Tibial nerve (tissue), 4 donors: ENCODE measurements at places on chromosomes 11 and 22.
A peak's percentile ranks its signal among the peaks of the same experiment; 100 is the strongest.

- H3K27ac ChIP-seq = no peak overlapping the region
- H3K36me3 ChIP-seq = no peaks in the 10 kb centered on the region
- peaks cover 16% of the 10 kb centered on the region for H3K4me1 ChIP-seq
- DNase-seq = no peak
- no peaks in the 10 kb centered on the region for H3K27me3 ChIP-seq
Measured at GRCh38 chr22:38236786-38237185, 35.0 kb downstream of the MAFF start.

- H3K36me3 ChIP-seq = no peaks in the 10 kb centered on the region
- no peaks in the 10 kb centered on the region for H3K4me1 ChIP-seq
- H3K4me3 ChIP-seq = no peak overlapping the region
- DNase-seq = no peak
- no peaks in the 10 kb centered on the region for H3K27me3 ChIP-seq
Measured at GRCh38 chr11:27926981-27927481, 180.9 kb downstream of the KIF18A start.

DNA sequence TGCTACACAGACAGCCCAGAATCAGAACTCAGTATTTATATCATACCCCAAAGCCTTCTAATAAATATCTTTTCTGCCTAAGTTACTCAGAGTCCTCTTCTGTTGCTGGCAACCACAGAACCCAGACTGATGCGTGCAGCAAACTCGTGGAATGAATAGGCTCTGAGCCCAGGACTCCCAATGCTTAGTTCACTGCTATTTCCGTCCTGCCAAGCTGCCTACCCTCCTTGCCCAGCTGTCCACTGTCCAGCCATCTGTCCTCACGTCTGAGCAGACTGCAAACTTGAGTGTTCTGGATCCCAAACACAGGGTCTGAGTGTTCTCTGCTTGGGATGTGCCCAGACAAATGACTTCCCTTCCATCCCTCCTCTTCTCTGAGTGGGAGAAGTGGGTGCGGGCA lies 19.4 kb downstream of the PTPN5 start:
- no peaks in the 10 kb centered on the region for H3K36me3 ChIP-seq
- no peak overlapping the region for H3K4me3 ChIP-seq
- no peaks in the 10 kb centered on the region for H3K27me3 ChIP-seq
- DNase-seq = no peak

DNA sequence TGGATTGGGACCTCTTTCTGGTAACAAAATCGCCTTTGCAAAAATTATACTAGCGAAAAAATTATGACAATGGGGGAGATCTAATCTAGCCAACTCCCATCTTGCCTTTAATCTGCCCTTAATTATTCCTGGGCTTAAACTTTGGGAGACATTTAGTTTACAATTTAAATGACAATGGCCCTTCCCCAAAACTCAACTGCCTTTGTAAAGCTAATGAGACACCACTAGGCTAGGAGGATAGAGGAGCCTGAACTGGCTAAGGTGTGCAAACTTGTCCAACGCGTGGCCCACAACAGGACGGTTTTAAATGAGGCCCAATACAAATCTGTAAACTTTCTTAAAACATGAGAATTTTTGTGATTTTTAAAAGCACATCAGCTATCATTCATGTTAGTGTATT lies 67.3 kb downstream of the RSF1 start:
- H3K36me3 ChIP-seq = no peaks in the 10 kb centered on the region
- H3K4me3 ChIP-seq = no peak overlapping the region
- no peaks in the 10 kb centered on the region for H3K4me1 ChIP-seq
- no peak for DNase-seq

GRCh38 chr22:36334821-36335603 lies 52.8 kb downstream of the MYH9 start:
- no peak for DNase-seq
- no peak overlapping the region for H3K4me3 ChIP-seq
- H3K4me1 ChIP-seq = no peaks in the 10 kb centered on the region
- H3K36me3 ChIP-seq = no peaks in the 10 kb centered on the region
- H3K27me3 ChIP-seq = no peaks in the 10 kb centered on the region
- H3K27ac ChIP-seq = no peak overlapping the region

DNA sequence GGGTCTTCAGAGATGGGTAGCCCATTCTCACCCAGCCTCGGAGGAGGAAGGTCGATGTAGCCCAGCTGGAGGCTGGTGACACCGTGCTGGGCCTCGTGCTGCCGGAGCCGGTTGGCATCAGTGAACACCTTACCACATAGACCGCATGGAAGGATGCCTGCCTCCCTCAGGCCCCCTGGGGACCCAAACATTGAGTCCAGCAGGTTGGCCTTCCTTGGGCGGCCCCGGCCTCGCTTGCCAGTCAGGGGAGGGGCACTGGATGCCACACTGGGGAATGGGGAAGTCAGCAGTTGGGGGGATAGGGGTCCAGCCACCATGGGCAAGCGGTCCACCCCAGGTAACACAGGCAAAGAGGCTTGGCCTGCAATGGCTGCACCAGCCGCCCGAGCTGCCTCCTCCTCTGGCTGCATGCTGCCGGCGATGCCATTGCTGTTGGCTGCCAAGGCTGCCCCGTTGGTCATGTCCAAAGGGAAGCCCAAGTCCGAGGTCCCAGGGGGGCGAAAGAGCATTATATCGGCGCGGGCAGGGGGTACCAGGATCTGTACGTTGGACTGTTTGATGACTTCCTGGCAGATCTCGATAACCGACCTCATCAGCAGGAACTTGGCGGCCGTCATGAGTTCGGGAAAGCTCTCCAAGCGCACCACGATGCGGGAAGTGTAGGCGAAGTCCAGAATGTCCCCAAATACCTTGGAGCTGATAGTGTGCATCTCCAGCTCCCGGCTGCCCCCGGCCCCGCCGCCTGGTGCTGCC lies 1.4 kb downstream of the PATZ1 start:
- DNase-seq = peak; percentile 49
- H3K27me3 ChIP-seq = no peaks in the 10 kb centered on the region
- H3K27ac ChIP-seq = peak overlapping the region; percentile 86
- H3K36me3 ChIP-seq = peaks cover 31% of the 10 kb centered on the region
- H3K4me1 ChIP-seq = peaks cover 48% of the 10 kb centered on the region

GRCh38 chr22:22974795-22975580 lies 87.4 kb downstream of the IGLL5 start:
- no peak overlapping the region for H3K4me3 ChIP-seq
- no peaks in the 10 kb centered on the region for H3K27me3 ChIP-seq
- H3K4me1 ChIP-seq = no peaks in the 10 kb centered on the region
- no peak overlapping the region for H3K27ac ChIP-seq
- H3K36me3 ChIP-seq = no peaks in the 10 kb centered on the region

GRCh38 chr11:116870054-116870453 lies 32.6 kb upstream of the APOA1 start:
- no peaks in the 10 kb centered on the region for H3K4me1 ChIP-seq
- peaks cover 100% of the 10 kb centered on the region for H3K36me3 ChIP-seq
- no peak for DNase-seq
- H3K27me3 ChIP-seq = no peaks in the 10 kb centered on the region
- H3K27ac ChIP-seq = no peak overlapping the region
- no peak overlapping the region for H3K4me3 ChIP-seq

DNA sequence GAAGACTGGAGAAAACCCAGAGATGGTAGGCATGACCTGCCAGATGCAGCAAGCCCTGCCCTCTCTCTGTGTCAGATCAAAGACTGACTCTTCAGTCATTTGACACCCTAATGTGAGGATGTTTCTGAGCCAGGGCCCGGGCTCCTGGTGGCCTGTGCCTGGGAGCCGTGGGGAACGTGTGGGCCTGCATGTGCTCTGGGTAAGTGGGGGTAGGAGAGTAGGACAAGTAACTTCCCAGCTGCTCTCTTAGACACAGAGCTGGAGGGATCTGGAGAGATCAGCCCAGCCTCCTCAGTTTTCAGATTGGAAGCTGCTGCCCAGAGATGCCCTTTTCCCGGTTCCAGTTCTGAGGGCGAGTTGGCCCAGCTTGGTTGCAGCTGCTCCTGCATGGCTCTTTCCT lies 110.8 kb downstream of the TEAD1 start:
- no peaks in the 10 kb centered on the region for H3K4me1 ChIP-seq
- no peak overlapping the region for H3K27ac ChIP-seq
- H3K4me3 ChIP-seq = no peak overlapping the region
- H3K27me3 ChIP-seq = no peaks in the 10 kb centered on the region
- no peak for DNase-seq
- no peaks in the 10 kb centered on the region for H3K36me3 ChIP-seq

DNA sequence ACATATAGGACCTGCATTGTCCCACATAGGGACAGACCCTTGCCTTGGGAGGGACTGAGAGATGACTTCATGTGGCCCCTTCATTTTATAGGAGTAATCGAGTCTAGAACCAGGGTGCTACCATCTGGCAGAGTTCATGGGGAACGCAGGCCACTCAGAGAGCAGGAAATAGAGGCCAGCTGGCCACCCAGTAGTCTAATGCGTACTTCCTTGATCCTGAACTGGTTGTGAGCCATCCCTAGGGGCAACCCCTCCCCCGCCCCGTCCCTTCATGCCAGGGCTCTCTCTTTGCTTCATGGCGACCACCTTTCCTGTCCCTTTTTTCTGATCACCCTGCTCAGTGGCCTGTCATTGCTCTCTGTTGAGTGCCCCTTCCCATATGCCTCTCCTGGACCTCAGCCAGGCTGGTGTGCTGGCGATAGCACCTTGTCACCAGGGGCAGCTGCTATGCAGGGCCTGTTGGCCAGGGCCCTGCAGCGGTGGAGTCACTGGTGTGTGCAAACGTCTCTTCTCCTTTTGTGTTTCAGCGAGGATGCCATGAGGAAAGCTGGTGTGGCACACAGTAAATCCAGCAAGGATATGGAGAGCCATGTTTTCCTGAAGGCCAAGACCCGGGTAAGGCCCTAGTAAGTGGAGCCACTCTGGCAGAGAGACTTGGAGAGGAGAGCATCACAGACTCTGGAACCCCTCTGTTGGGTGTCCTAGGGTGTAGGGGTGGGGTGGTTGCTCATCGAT lies 29.3 kb downstream of the MED15 start:
- peak overlapping the region; percentile 54 for H3K27ac ChIP-seq
- no peak overlapping the region for H3K4me3 ChIP-seq
- no peak for DNase-seq
- H3K36me3 ChIP-seq = peaks cover 4% of the 10 kb centered on the region
- H3K27me3 ChIP-seq = no peaks in the 10 kb centered on the region
- peaks cover 49% of the 10 kb centered on the region for H3K4me1 ChIP-seq

DNA sequence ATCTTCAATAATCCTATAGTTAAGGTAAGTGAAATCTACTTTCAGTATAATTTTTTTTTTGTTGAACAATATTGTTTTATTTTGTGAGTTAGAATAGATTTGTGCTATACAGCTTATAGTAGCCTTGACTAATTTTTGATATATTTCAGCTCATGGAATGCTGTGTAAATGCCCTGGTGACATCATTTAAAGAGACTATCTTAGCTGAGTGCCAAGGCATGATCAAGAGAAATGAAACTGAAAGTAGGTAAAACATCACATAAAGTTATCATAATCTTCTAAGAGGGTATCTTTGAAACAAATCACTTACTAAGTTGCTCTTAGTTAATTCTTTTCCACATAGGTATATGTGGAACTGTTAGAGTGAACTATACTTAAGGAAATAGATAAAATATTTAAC lies 51.4 kb upstream of the ACAT1 start:
- no peaks in the 10 kb centered on the region for H3K27me3 ChIP-seq
- H3K4me3 ChIP-seq = no peak overlapping the region
- no peaks in the 10 kb centered on the region for H3K4me1 ChIP-seq
- no peaks in the 10 kb centered on the region for H3K36me3 ChIP-seq
- DNase-seq = no peak
- no peak overlapping the region for H3K27ac ChIP-seq

DNA sequence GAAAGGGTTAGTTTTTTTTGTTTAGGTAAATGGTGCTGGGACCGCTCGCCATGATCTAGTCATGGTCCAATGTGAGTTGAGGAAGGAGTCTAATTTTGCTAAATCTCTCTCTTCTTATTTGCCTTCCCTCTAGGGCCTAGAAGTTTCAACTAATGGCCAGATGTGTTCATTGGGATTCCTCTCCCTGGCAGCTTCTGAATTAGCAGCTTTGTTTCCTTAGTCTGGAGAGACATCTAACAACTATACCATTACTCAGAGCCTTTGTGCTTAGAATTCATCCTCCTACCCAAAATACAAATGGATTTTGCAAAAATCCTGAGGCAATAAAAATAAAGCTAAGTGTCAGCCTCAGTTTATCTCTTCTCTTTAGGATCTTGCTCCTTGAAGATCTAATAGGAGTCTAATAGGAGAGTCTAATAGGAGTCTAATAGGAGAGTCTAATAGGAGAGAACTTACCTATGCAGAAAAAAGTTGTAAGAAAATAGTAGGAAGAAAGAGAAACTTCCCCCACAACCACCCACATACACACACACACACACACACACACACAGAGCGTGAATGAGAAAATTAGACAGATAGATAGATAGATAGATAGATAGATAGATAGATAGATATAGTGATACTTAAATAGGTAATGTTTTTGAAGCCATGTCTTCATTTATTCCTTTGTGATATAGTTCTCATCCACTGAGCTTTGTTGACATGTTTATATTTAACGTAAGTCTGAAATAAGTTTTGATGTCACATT lies 980.5 kb upstream of the CNTN5 start:
- H3K4me1 ChIP-seq = no peaks in the 10 kb centered on the region
- no peaks in the 10 kb centered on the region for H3K36me3 ChIP-seq
- H3K27ac ChIP-seq = no peak overlapping the region
- DNase-seq = no peak
- H3K4me3 ChIP-seq = no peak overlapping the region

GRCh38 chr22:27993774-27994350 lies 74.8 kb upstream of the PITPNB start:
- H3K36me3 ChIP-seq = peaks cover 89% of the 10 kb centered on the region
- H3K4me1 ChIP-seq = no peaks in the 10 kb centered on the region
- no peaks in the 10 kb centered on the region for H3K27me3 ChIP-seq
- H3K4me3 ChIP-seq = no peak overlapping the region

GRCh38 chr11:3111466-3111865 lies 53.6 kb downstream of the OSBPL5 start:
- peaks cover 36% of the 10 kb centered on the region for H3K36me3 ChIP-seq
- H3K27me3 ChIP-seq = no peaks in the 10 kb centered on the region
- peaks cover 34% of the 10 kb centered on the region for H3K4me1 ChIP-seq
- H3K4me3 ChIP-seq = no peak overlapping the region
- H3K27ac ChIP-seq = peak overlapping the region; percentile 75

DNA sequence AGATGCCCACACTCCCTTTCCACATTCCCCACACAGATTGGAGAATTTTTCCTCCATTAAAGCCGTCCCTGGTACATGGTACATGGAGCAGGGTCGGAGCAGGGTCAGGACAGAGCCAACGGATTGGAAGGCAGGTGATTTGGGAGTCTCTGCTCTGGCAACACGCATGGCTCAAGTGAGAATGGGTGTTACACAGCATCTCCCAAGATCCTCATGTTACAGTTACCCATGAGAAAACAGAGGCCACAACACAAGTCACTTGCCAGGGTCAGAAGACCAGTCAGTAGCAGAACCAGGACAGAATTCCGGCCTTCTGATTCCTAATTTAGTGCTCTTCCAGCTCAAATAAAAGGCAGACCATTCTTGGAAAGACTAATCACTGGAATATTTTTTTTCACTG lies 7.7 kb upstream of the F2 start:
- no peaks in the 10 kb centered on the region for H3K27me3 ChIP-seq
- no peak overlapping the region for H3K4me3 ChIP-seq
- no peak for DNase-seq
- H3K27ac ChIP-seq = peak overlapping the region; percentile 41
- no peaks in the 10 kb centered on the region for H3K36me3 ChIP-seq

- no peaks in the 10 kb centered on the region for H3K4me1 ChIP-seq
- no peaks in the 10 kb centered on the region for H3K36me3 ChIP-seq
- no peak overlapping the region for H3K4me3 ChIP-seq
- H3K27me3 ChIP-seq = no peaks in the 10 kb centered on the region
- DNase-seq = no peak
Measured at GRCh38 chr11:47204637-47204989, 10.2 kb upstream of the DDB2 start.
